ENCODE measurements at places on chromosomes 5 and 9.

DNA sequence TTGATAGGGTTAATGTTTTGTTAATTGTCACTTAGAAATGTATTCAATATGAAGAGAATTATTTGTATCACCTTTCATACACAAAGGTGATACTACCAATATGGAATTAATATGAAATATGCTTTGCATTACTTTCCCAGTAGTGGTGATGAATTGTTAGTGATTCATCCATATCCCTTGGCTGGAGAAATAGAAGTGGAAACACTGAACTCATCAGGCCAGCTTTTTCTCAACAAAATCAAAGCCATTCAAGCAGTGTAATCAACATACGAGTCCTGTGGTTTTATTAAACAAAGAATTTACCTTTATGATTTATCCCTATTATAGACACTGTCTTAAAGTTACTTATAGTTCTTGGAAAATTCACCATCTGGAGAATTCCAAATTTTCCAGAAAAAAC lies 264.0 kb upstream of the MEF2C start:
- no peak for DNase-seq

DNA sequence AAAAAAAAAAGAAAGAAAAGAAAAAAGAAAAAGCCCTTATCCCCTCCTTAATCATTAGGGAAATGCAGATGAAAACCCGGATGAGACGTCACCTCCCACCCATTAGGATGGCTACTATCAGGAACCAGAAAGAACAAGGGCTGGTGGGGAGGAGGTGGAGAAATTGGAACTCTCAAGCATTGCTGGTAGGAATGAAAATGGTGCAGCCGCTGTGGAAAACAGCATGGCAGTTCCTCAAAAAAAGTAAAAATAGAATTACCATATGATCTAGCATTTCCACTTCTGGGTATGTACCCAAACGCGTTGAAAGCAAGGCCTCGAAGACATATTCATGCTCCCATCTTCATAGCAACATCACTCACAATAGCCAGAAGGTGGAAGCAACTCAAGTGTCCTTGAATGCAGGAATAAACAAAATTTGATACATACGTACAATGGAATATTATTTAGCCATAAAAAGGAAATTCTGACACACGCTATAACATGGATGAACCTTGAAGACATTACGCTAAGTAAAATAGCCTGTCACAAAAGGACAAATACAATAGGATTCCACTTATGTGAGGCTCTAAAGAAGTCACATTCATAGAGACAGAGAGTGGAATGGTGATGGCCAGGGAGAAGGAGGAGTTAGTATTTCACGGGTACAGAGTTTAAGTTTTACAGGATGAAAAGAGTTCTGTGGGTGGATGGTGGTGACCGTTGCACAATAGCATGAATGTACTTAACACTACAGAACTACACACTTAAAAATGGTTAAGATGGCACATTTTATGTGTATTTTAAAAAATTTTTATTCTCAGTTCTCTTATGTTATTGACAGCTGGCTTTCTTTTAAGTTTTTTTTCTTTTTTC lies 166.8 kb upstream of the IER5L start:
- DNase-seq = no peak

DNA sequence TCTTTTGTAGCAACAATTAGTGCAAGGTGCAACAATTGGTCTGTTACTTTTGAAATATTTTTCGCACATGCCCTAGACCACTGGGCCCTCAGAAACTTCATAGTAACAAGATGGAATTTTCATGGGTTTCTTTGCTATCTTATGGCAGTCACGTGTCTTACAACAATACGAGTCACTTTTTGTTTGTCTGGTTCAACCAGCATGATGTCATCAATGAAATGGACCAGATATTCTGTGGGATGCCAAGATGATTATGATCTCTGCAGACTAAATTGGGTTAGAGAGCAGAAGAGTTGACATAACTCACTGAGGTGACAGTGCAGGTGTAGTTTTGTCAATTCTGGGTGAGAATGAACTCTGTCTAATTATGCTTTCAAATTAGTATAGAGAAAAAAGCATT lies 239.6 kb upstream of the RIOK2 start:
- DNase-seq = no peak

DNA sequence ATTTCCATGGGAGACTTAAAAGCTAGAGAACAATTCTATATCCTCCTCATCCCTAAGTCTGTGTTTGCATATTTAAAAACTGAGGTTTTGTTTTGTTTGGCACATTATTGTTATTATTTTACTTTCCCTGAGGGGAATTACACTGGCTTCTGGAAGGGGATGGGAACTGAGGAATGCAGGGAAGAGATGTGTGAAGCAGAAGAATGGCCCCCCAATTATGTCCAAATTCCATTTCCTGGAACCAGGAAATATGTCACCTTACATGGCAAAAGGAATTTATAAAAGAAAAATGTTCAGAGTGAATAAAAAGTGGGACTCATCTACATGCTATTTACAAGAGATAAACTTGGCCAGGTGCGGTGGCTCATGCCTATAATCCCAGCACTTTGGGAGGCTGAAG lies 129.8 kb downstream of the MARCHF11 start:
- DNase-seq = no peak

GRCh38 chr5:6494939-6495338 lies 46.3 kb downstream of the UBE2QL1 start:
- no peak for DNase-seq

DNA sequence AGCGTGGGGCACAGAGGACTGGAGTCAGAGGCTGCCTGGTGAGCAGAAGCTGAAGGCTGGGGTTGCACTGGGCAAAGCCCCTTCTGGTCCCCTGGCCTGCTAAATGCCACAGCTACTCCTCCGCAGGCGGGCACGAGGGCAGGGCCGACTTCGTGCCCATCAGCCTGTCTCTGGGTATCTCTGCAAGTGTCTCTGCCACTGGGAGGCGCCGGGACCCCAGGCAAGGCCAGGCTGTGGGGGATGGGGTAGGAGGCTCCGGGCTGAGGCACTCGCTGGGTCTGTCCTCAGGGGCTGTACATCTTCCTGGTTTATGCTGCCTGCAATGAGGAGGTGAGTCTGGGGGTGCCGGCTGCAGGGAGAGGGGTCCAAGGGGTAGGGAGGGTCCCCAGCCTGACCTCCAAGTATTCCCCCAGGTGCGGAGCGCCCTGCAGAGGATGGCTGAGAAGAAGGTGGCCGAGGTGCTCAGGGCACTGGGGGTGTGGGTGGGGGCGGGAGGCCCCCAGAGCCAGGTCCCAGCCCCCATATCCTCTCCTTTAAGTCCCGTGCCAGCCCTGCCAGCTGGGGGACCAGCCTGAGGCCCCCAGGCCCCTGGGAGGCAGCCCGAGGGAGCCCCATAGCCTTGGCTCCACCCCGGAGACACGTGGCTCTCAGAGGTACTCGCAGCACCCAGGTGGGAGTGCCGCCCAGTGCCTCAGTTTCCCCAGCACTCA lies 25.1 kb downstream of the ADGRD2 start:
- DNase-seq = no peak

DNA sequence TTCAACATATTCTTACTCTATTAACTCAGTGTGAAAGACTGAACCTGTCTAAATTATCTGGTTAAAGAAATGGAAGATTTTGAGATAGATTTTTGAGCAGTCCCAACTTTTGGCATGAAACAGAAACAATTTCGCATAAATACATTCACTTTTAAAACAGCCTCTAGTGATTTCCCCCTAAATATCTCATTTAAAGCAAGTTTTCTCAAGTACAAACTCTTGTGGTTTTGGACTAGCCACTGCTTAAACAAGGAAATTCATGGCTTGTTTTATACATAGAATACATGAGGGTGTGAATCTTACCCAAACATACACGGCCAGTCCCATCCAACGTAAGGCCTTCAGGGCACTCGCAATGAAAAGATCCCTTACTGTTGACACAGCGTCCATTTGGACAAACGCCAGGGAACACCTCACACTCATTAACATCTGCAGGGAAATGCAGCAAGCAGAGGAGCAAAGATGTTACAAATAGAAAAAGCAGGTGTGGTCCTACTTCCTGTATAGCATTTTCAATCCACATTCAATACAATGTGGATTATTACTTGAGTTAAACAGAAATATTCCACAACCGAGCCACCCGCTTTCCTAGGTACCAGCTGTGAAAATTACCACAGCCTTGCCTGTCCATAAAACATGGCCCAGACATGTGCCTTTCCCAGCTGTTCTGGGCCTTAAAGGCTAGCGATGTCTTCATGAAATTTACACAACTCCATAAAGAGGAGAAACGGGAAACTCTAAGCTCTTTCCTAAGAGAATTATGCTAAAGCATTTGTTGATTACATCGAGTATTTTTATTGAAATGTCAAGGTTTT lies 188.8 kb downstream of the FBN2 start:
- no peak for DNase-seq

DNA sequence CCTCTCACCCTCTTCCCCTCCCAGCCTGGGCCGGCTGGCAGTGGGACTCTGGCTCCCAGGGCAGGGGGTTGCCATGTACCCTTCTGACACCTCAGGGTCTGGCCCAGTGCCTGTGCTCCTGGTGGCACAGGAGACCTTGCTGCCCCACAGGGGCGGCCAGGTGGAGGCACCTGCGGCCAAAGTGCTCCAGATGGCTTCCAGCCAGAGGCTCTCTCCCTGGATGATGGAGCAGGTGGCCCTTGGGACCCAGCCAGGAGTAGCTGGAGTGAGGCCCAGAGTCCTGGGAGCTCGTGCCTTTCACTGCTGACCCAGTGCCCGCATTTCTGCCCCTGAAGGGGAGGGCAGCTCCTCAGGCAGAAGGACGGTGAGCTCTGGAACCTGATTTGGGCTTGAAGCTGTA lies 87.3 kb downstream of the NTNG2 start:
- no peak for DNase-seq

DNA sequence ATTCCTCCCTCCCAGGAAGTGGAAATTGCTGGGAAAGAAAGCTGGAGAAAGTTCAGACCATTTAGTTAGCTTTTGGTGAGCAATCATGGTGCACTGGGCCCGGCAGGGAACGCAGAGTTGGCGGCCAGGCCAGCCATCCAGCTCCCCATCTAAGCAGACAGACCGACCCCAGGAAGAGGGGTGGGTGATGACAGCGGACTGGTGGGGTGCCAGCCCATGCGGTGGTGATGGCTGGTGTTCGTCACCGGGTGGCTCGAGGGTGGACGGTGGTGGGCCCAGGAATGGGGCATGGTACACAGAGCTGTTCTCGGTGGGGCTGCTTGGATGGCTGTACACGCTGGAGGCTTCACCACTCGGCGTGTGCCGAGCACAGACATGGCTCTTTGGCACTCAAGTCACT lies 85.6 kb upstream of the ARAP3 start:
- no peak for DNase-seq

DNA sequence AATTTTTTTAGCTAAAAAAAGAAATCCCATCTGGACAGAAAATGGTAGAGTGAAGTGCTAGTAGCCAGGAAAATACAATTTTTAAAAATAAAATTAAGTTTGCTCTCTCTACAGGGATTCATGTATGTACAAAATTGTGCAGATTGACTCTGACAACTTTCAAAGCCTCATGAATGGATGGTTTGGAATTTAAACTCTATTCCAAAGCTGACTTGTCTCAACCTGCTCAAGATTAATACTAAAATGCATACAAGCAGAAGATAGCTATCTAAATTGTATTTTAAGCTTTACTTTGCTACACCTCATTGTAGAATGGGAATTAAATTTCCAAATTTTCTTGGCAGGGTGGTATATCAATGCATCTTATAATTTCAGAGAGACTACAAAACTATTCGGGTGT lies 257.6 kb downstream of the RFX3 start:
- no peak for DNase-seq

- no peak for DNase-seq
Observed at GRCh38 chr9:21505425-21506179, 23.5 kb upstream of the IFNE start.

DNA sequence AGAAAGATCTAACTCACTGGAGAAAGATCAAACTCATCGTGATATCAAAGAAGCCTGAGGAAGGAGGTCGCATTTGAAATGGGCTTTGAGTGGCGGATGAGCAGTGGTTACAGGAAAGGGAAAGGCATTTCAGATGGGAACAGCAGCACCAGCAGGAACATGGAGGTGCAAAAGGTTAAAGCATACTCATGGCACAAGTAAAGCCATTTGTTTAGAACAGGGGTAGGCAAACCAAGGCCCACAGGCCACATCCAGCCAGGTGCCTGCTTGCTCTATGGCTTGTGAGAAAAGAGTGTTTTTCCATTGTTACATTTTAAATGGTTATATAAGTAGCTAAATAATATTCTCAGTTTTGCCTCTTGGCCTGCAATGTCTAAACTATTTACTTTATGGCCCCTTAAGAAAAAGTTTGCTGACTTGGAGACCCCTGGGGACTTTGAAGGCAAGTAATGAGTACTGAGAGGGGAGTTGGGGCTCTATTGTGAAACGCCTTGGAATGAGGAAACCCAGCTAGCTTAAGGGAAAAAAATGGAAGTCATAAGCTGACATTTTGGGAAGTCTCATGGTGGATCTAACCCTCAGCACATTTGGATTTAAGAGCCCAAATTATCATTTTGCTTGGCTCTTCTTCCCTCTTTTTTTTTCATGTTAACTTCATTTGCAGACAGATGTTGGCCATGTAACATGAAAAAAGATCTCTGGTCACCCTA lies 211.1 kb downstream of the NR3C1 start:
- no peak for DNase-seq

- no peak for DNase-seq
Observed at GRCh38 chr9:114281473-114282103, 41.3 kb upstream of the ORM1 start.

GRCh38 chr5:35900972-35901695 lies 37.3 kb downstream of the CAPSL start:
- no peak for DNase-seq

DNA sequence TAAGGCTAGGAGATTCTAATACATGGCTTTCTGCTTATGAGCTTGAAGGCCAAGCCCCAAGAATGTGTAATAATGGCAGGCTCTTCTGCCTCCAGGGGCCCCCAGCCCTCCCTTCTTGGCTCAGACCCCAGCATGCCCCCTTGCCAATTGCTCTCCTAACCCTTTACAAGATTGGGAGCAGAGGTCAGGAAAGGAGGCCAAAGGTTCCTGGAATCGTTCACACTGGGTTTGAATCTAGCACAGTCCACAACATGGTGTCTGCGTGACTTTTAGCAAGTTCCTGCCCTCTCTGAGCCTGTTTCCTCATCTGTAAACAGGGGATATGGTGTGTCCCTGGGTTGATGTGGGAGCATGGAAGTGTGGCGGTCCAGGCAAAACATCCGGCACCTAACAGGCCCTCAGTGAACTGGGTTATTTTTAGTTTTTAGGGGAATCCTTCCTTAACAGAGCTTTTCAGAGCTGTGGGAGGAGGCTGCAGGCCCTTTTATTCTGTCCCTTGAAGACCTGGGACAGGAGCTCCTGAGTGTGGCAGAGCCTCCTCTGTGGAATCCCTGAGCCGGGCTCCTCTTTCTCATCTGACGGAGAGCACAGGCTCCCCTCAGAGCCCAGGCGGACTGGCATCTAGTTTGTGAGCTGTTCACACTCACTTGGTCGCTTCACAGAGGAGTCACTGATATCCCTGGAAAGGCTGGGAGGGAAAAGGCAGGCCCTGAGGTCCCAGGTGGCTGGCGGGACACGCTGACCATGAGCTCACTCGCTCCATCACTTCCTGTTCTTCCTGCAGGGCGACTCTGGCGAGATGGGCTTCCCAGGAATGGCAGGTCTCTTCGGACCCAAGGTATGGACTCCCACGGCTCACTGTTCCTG lies 23.4 kb upstream of the ORM1 start:
- DNase-seq = no peak

- no peak for DNase-seq
Observed at GRCh38 chr5:171543148-171543815, 123.8 kb downstream of the FGF18 start.

All from smooth muscle cell of the brain vasculature (primary cell).